ENCODE measurements at places on chromosomes 2 and 18.

DNA sequence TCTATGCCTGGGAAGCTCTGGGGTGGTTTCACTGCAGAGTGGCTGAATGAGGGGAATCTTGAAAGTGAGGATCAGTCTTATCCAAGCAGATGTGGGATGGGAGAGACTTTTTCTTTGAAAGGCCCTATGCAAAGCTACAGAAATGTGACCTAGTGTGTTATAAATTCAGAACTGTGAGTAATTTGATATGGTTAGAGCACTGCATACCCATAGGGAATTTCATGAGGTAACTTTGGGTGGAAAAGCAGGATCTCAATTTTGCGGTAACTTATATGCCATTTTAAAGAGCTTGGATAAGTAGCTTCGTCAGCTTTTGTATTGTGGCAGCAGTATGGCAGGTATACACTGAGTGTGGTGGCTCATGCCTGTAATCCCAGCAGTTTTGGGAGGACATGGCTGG, 40.9 kb downstream of the GULP1 start:
- DNase-seq, result no peak
- no peak overlapping the region for H3K4me3 ChIP-seq
- H3K4me1 ChIP-seq, result no peaks in the 10 kb centered on the region
- H3K36me3 ChIP-seq, result no peaks in the 10 kb centered on the region

DNA sequence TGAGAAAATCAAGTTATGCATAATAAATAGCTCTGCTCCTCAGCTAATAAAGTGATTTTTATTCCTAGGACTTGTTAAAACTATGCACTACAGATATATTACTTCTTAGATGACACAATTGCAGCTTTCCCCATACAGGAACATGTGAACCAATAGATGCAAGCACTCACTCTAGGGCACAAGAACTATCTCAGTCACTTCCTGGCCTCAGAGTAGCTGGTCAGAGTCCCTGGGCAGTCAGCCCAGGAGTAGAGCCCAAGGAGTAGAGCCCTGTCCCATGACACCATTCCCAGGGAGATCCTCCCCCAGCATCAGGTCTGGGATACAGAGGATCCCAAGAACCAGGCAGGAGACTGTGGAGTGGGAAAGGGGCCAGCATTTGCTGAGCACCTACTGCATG, 2.7 kb downstream of the TNS1 start:
- H3K27me3 ChIP-seq, result no peaks in the 10 kb centered on the region
- no peaks in the 10 kb centered on the region for H3K36me3 ChIP-seq

- H3K27ac ChIP-seq, result no peak overlapping the region
- peaks cover 5% of the 10 kb centered on the region for H3K27me3 ChIP-seq
- H3K4me3 ChIP-seq, result no peak overlapping the region
Observed at GRCh38 chr18:36075862-36076587, 8.7 kb upstream of the RPRD1A start.

- DNase-seq, result no peak
- no peaks in the 10 kb centered on the region for H3K36me3 ChIP-seq
- no peak overlapping the region for H3K4me3 ChIP-seq
Observed at GRCh38 chr2:127537644-127538043, 2.2 kb downstream of the MYO7B start.

GRCh38 chr2:42193722-42194187, 24.6 kb downstream of the EML4 start:
- H3K4me1 ChIP-seq, result peaks cover 19% of the 10 kb centered on the region
- peak overlapping the region; percentile 9 for H3K27ac ChIP-seq
- H3K4me3 ChIP-seq, result no peak overlapping the region
- DNase-seq, result no peak
- no peaks in the 10 kb centered on the region for H3K36me3 ChIP-seq
- no peaks in the 10 kb centered on the region for H3K27me3 ChIP-seq

DNA sequence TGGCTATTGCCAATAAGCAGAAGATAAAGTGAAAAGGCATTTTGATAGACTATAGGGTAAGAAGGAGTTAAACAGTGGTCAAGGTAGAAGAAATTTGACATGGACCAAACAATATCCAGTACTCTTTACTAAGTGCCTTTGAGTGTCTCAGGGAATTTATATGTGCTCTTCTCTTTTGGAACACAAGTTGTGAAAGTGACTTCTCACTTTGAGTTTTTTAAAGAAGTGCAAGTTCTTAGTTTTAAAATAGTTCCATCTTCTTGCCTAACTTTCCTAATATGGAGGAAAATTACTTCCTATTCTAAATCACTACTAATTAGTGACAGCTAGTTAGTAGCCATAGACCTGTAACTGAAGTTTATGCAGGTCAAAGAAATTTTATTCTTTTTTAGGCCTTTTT, 63.4 kb downstream of the AFTPH start:
- no peaks in the 10 kb centered on the region for H3K4me1 ChIP-seq
- peaks cover 31% of the 10 kb centered on the region for H3K36me3 ChIP-seq
- H3K4me3 ChIP-seq, result no peak overlapping the region
- no peaks in the 10 kb centered on the region for H3K27me3 ChIP-seq
- H3K27ac ChIP-seq, result no peak overlapping the region
- DNase-seq, result no peak

- H3K4me3 ChIP-seq, result no peak overlapping the region
- peaks cover 30% of the 10 kb centered on the region for H3K36me3 ChIP-seq
- H3K4me1 ChIP-seq, result no peaks in the 10 kb centered on the region
- DNase-seq, result no peak
- no peak overlapping the region for H3K27ac ChIP-seq
Observed at GRCh38 chr2:208320686-208321085, 54.6 kb downstream of the PIKFYVE start.

- no peaks in the 10 kb centered on the region for H3K36me3 ChIP-seq
- H3K4me3 ChIP-seq, result no peak overlapping the region
- DNase-seq, result no peak
- peak overlapping the region; percentile 72 for H3K27ac ChIP-seq
- H3K27me3 ChIP-seq, result no peaks in the 10 kb centered on the region
- H3K4me1 ChIP-seq, result peaks cover 59% of the 10 kb centered on the region
Observed at GRCh38 chr18:2970344-2970743, 42.6 kb downstream of the LPIN2 start.

DNA sequence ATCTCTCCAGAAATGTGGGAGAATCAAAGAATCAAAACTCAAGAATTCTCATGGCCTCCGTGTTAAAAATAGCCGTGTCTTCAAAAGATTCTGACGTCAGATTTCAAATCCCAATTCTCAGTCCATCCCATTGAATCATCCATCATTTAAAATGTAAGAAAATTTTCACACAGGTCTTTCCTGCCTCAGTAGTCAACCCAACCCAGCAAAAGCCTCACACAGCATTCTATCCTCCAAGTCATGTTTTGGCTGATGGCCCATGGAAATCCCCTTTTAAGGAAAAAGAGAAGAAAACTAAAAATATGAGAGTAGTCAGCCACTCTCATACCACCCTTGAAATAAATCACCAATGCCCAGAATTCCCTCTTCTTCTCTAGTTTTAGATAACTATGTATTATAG, 211.8 kb downstream of the C1D start:
- DNase-seq, result no peak
- no peak overlapping the region for H3K4me3 ChIP-seq
- H3K27ac ChIP-seq, result no peak overlapping the region
